ENCODE measurements at places on chromosomes 6 and 20. TPM values are rescaled to one million over a fixed set of nuclear protein-coding genes. Genes with fewer than 3 reads are reported as not detected.

Gene VSX1
- total RNA-seq: not detected

Gene BANF2
- total RNA-seq: not detected

Gene SLC17A1
- total RNA-seq: not detected

Gene SLC17A4
- total RNA-seq: not detected

Gene GHRH
- not detected for total RNA-seq

Gene ANKRD66
- total RNA-seq: not detected

Gene HEBP2
- total RNA-seq: 35.1 TPM

Gene SRSF3
- 316 TPM for total RNA-seq

Gene ZNF831
- 14.1 TPM for total RNA-seq

- DNase-seq: no peak
These were observed 1.3 kb upstream of the CTCFL start for GRCh38 chr20:57526087-57526884.

GRCh38 chr20:44070139-44070900 is 116.7 kb downstream of the JPH2 start:
- DNase-seq: no peak

- no peak for DNase-seq
These were observed 99.7 kb downstream of the ATP9A start for GRCh38 chr20:51668515-51668914.

DNA sequence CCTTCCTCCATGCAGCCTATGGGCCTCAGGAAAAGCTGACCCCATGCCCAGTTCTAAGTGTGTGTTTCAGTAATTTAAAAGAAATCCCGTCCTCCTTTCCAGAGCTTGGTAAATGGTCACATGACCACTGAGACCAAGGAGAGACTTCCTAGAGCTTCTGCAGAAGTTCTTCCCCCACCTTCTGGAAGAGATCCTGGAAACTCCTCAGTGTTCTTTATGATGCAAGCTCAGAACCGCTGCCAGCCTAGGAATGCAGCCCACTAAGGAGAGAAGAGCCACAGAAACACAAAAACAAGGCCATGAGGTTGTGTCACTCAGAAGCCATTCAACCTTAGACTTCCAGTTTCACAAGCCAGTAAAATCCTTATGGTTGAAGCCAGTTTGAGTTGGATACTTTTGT is 348.4 kb downstream of the TPBG start:
- DNase-seq: no peak

DNA sequence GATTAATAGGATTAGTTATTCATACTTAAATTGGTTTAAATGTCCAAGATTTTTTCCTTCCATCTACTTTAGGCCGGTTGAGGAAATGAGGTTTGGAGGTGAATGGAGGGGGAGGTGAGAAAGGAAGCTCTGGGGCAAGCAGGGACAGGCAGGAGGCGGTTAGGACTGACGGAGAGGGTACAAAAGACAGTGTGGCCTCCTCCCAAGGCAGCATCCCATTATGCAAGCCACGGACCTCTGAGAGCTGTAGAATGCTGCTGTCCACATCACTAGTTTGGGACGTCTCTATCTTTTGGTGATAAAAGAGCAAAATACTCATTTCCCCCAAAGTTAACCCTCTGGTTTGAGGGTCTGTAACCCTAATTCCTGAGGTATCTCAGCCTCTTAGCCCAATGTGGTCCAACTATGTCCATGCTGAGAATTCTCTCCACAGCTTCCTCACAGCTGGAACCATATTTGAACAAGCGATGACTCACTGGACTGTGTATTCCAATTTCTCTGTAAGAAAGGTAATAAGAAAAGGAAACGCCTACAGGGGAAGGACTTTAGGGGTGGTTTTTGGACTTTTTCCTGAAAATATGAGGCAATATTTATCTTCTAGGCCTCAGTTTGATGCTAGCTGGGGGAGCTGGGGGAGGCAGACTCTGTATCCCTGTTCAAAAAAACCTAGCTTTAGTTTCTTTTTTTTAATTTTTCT is 172.2 kb downstream of the TFAP2B start:
- no peak for DNase-seq

- DNase-seq: no peak
These were observed 753 bp upstream of the PERP start for GRCh38 chr6:138107752-138108592.

DNA sequence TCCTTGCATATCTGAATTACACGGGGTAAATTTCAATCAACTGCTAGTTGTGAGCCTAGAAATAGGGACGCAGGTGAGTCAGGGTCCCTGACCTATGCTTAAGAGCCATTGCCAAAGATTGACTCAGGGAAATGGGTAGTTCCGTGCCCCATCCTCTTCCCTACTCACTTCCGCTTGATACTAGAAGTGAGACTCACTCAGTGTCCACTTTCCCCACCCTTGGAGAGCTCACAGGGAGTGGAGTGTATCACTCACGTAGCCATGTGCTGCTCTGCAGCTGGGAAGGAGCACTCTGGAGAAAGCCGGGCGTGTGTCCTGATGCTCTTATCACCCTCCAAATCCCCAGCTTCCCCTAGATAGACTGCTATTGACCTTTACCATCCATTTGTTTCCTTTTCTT is 543 bp upstream of the MUC22 start:
- DNase-seq: no peak

GRCh38 chr6:134247844-134248580 is 69.9 kb downstream of the SGK1 start:
- DNase-seq: no peak

DNA sequence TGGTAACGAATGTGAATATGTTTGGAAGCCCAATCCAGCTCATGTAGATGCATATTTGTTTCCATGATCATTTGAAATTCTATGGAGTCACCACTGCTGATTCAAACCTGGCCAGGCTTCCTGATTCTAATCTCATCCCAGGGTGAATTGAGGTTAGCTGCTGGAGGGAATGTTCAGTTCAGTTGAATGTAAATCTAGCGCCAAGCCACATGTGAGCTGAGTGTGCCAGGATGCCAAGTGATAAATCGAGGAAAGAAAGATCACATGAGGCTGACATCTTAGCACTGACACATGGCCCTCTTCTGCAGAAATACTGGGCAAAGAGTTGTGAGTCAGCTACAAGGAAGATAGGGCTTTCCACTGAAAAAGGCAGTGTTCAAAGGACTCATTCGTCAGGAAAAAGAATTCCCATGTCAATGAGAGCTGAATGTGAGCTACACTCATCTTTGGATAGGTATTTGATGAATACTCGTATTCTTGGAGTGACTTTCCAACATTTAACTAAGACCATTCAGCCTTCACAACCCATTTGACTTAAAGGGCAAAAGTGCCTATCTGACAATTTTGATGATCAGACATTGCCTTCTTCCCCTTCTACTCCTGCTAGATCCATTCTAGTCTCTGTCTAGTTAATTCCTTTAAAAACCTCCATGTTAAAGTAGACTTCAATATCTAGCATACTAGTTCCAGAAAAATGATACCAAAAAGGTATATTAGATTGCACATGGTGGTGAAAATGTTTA is 172.1 kb downstream of the MTFR2 start:
- no peak for DNase-seq

DNA sequence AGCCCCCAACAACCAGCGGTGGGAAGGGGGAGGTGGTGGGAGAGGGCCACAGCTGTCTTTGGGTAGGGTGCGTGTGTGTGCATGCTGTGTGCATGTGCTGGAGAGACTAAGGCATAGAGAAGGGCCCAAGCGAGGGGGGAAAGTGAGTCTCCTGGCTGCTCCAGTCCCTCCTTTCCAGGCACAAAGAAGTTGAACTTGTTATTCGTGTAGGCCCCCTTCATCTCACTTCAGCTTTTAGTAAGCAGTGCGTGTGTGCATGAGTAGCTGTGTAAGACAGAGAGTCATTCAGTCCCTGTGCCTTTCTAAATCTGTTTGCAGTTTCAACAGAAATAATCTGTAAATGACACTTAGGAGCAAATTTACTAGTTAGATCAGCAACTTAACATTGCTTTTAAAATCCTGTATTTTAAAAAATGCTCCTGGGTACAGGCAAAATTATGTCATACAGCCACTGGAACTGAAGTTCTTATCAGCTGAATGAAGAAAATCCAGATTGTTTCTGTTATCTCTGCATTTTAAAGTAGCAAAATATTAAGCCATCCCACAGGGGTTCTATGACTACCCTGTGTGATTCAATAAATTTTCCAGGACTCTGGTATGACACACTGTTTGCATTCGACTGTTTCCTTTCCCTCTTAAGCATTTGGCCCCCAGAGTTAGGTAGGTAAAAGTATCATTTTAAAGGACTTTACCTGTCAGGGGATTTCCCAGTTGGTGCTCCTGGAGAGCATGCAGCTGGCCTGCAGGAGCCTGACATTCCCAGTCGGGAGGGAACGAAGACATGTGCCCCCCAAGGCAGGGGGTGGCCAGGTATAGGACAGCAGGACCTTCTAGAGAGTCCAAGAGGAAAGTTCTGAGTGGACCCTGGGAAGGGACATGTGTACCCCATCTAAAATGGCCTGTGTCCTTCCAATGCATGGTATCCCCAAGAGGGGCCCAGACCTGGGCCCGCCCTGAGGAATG is 39.0 kb downstream of the MTRES1 start:
- no peak for DNase-seq

DNA sequence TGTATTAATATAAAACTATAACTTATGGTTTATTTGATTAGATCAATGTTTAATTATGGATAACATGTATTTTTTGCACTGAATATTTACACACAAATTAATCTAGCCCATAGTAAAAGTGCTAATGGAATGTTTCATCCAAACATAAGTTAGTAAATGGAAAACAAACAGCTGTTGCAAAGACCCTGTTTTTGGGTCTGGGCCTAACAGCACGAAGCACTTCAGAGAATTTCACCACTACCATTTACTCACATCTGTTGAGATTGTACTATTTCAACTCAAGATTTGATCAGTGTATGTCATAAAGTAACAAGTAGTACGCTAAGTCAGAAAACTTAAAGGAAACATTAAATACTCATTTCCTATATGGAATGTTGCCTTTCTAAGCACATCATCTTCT is 359.6 kb downstream of the LAMA2 start:
- no peak for DNase-seq

GRCh38 chr6:14848019-14848418 is 397.9 kb upstream of the JARID2 start:
- DNase-seq: no peak

- no peak for DNase-seq
These were observed 77.1 kb downstream of the TULP4 start for GRCh38 chr6:158389193-158389919.

- no peak for DNase-seq
These were observed 6.0 kb downstream of the HSF2 start for GRCh38 chr6:122405417-122405816.

GRCh38 chr20:16245879-16246278 is 327.4 kb downstream of the KIF16B start:
- DNase-seq: no peak

DNA sequence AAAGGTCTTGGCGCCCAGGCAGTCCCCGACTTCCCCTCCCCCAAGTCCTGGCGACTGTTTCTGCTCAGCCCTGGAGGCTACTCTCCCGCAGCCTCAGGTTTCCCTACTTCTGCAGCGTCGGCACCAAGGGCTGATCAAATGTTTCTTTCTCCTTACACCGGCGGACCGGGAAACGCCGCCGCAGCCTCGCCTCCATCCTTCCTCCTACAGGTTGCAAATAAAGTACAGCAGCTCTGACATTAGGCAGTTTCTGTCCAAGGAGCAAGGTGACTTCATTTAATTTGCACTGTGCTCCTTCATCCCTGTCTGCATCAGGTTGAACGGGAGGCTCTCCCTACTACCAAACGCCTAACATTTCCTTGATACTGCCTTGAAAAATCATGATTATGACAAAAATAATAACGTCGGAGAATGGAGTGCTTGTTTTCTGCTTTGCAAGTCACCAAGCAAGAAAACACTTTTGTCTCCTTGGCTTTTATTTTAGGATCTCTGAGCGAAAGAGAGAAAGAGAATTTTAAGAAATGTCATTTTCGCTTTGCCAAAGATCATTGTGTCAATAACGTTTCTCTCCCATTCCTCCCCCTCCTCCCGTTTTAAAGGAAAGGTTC is 1.0 kb downstream of the CLIC5 start:
- peak; percentile 29 for DNase-seq

- no peak for DNase-seq
These were observed 386.9 kb downstream of the CDH4 start for GRCh38 chr20:61638802-61639585.

- no peak for DNase-seq
These were observed 248.7 kb upstream of the JAG1 start for GRCh38 chr20:10922506-10922905.

GRCh38 chr20:13659288-13659687 is 20.6 kb upstream of the TASP1 start:
- DNase-seq: peak; percentile 78

GRCh38 chr6:36491378-36491965 is 48.7 kb downstream of the KCTD20 start:
- no peak for DNase-seq

DNA sequence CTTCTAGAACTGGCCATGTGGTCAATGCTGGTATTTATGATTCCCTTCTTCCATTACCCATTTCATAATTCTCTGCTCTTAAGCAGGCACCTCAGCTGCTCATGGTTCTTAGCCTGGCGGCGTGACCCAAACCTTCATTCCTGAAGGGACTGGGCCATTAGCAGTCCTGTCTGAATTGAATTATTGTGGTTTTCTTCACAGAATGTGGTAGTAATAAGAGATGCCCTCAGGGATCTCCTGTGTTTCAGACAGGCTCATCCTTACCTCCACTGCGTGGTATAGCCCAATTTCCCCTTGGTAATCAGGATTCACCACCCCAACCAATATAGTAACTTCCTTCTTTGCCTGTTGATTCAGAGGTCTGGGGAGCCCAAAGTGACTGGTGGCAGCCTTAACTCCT is 37.6 kb downstream of the PKIB start:
- DNase-seq: no peak

DNA sequence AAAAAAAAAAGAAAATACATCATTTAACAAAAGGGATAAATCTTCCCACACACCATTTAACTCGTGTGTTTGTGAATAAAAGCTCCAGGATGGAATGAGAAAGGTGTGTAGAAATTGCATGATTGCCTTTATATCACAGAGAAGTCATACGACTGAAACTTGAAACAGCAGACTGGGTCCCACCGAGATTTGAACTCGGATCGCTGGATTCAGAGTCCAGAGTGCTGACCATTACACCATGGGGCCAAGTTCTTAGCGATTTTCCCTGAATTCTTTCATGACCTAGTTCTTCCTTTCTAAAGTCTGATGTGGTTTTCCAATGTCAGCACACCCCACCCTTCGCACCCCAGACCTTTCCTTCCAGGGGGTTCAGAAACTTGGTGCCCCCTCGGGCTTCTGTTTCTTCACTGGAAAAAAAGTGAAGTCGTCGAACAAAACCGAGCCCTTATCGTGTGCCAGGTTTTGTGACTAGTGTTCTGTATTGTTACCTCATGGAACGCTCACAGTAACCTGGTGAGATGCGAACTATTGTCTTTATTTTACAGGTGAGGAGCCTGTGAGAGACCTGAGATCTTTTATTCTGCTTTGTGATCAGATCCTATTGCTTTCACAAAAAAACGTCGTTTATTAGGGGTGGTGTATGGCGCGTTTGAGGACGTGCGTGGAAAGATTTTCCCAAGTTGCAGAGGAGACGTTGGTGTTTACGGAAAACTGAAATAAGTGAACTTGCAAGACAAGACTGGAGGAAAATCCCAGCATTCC is 120.8 kb downstream of the OR2B2 start:
- DNase-seq: peak; percentile 42
